ENCODE measurements at places on chromosomes 3 and 15.

- no peak for DNase-seq
These were observed 50.4 kb upstream of the ICE2 start for GRCh38 chr15:60529332-60529731.

- DNase-seq = no peak
These were observed at the start of gene ANKRD63 for GRCh38 chr15:40282869-40283614. Gene ANKRD63 (minus strand): TSS chr15:40283064. CDS start chr15:40282586, 478 bp downstream.

GRCh38 chr15:91892436-91892835 lies 38.9 kb downstream of the SLCO3A1 start:
- DNase-seq = no peak

GRCh38 chr3:195551381-195551978 lies 8.4 kb upstream of the PPP1R2 start:
- no peak for DNase-seq

DNA sequence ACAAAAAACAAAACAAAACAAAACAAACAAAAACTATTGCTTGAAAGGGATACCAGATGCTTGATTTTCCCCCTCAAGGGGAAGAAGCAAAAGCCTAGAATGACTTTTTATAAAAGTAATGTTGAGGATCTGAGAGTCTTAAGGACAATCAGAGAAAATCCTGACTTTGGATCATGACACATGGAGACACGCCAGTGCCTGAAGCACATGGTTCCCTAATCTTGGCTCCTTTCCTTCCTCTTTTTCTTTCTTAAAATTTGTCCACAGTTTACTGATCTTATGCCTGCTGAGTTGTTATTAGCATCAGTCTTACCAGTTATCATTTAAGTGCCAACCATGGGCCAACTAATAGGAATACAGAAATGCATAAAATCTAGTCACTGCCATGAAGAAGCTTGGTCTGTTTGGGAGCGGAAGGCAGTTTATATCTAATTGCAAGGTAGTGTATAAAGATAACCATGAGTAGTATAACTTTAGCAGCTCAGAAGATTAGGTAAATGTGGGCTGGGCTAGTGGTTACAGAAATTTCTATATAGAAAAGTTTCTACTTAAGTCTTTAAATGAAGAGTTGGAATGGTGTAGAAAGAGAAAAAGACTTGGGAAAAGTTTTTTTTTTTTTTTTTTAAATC lies 6.9 kb downstream of the GLCE start:
- no peak for DNase-seq

GRCh38 chr3:81974751-81975150 lies 213.3 kb upstream of the GBE1 start:
- no peak for DNase-seq

DNA sequence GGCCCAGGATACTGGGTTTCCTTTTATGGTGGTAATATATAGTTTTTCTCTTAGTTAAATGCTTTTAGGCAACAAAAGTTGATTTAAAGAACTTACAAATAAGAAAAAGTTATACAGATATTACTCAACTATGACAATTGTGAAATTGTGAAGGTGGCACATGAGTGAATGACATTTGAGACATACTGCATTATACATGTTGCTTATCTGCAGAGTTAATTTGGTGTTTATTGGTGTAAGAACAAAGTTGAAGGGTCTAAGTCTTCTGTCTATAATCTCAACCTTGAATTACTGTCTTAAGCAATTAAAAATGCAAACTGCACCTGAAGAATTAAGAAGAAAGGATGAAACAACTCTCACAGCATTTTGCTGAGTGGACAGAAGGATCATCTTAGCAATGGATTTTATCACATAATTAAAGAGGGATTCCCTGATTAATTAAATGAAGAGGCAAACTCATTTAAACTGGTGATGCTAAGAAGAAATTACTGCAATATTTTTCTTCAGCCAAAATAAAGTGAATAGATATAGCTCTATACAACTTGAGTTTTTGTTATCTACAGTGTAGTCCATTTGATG lies 298.9 kb upstream of the TGFBR2 start:
- DNase-seq = no peak

- DNase-seq = no peak
These were observed 138.8 kb downstream of the BBX start for GRCh38 chr3:107661447-107662123.

GRCh38 chr15:46696281-46696680 lies 1021.0 kb upstream of the SEMA6D start:
- DNase-seq = no peak

DNA sequence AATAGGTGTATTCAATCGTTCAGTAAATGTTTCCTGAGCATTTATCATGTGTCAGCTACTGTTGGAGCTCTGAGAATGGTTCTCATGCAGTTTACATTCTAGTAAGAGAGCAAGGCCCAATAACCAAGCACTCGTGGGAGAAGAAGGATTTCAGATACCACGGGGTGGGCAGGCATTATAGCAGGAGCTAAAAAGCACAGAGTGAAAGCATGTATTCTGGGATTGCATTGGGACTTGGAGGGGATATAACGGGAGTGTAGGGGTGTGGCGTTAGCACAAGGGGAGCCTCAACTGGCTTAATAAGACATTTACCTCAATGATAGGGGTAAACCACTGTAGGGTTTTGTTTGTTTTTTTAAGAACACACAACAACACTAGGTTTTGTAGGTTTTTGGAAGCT lies 1.6 kb upstream of the SIAH2 start:
- DNase-seq = no peak

DNA sequence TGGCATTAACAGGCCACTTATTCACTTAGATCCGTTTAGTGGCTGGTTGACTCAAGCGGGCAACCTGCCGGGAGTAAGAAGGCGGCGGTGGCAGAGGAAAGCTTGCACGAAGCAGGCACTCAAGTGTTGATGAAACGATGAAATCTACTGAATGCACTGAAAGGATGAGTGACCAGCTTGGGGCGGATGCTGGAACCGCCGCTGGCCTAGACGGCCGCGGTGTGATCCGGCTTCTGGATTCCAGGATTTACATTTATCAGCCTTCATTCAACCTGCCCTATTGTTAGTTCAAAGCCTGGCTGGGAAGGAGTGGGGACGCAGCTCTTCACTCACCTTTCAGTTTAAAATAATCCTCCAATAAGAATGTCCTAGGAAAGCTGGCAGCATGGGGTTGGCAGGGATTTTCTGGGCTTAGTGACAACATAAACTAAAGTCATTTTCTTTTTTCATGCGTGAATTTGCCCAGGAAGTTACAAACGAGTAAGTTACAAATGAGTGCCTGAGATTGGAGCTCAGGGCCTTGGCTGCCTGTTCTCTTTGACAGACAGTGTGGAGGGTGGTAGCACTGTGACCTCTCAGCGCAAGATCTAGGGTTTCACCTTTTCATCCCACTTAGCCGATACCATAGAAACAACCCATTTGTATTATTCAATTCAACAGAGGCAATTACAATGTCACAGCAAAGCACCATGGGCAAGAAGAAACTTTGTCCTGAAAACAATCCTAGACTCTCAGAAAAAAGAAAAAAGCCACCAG lies 1.1 kb upstream of the PLCH1 start:
- DNase-seq = no peak

DNA sequence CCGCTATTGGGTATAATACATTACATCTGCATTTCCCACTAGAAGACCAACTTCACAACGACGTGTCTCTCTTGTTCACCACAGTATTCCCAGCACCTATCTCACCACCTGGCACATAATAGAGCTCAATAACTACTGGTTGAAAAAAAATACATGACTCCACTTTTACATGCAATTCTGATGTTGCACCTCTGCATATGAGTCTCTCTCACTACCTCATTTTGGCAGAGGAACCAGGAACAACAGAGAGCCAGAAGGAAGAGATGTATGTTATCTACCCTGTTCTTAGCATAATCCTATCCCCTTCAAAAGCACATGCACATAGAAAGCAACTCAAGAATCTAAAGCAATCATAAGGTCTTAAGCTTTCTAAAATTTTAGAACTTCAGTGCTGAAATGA lies 61.6 kb downstream of the SHQ1 start:
- DNase-seq = no peak

Data from activated T-helper 1 cell treated with anti-CD3 and anti-CD28 coated beads, Interleukin-2, amount 50 U/mL, for 16 hours (primary cell).